ENCODE measurements at places on chromosomes 12 and 14.

- peak; percentile 70 for DNase-seq
Measured at GRCh38 chr12:122951406-122951805, 14.9 kb downstream of the ABCB9 start.

DNA sequence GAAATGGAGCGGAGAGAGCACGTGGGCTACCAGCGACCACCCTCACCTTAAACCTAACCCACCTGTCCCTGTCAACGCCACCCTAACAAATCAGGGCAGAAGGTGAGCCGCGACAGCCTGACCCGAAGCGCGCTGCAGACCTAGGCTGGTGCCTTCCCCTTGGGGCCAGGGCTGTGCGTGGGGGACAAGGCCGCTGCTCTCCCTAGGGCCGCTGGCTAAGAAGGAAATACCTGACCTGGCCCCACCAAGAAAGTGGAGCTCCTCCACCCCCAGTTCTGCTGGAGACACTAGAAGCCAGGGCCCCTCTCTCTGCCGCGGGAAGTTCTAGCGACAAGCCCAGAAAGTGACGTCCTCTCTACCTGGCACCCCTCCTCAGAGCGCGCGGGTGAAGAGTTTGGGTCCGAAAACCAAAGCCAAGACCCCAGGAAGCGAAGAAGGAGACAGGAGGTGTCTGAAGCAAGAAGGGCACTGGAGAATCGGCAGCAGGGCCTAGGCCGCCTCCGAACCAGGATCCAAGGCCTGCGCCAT is 7.5 kb downstream of the SIX1 start:
- no peak for DNase-seq

DNA sequence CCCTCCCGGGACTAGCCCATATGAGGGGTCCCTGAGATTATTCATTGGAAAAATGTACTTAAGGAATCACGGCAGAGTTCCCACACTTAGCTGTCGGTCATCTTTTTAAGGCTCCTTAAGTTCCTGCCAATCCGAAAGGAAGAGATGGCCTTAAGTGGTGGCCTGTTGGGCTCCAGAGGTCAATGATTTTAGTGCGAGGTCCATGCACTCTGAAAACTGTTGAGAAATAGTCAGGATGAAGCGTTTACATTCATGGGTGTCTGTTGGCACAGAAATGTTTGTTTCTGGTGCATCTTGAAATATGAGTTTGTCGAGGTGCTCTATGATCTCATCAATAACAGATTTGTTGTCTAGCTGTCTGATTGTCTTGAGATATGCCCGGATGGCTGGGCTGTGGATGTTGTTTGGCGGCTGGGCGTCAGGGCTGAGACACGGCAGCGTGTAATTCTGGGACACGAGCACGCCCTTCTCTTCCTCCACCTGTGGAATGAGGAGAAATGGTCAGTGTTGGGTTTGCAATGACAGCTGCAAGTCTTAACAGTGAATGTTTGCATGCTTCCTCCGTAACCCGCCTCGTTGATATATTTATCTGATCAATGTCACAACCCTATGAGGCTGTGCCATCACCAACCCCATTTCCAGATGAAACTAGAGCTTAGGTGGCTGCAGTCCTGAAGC is 1.6 kb downstream of the IL31 start:
- no peak for DNase-seq

DNA sequence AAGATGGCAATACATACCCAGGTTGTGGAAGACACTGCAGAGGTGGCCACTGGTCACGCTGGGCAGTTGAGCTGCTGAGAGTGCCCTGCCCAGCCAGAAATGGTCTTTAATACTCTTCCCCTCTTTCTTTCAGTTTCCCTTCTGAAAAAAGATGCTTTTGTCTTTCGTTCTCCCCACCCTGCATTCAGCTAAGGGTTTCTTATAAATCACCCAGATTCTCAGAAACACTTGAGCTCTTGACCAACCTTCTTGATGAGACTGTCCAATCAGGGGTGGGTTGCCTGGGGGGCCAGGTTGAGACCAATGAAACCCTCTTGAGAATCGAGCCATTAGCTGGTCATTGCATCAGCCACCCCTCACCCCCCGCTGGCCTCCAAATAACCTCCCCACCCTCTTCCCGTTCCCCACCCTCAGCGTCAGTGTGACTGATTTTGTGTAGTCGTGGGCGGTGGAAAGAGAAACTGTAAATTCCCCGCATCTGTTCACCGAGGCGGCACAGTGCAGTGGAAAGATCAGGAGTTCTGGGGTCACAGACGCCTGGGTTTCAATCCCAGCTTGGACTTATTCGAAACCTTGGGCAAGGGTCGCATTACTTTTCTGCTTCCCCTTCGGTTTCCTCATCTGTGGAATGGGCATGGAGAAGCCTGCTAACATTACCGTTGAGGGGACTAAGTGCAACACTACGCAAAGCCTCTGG is 52.3 kb downstream of the SLC25A47 start:
- DNase-seq, result peak; percentile 80

DNA sequence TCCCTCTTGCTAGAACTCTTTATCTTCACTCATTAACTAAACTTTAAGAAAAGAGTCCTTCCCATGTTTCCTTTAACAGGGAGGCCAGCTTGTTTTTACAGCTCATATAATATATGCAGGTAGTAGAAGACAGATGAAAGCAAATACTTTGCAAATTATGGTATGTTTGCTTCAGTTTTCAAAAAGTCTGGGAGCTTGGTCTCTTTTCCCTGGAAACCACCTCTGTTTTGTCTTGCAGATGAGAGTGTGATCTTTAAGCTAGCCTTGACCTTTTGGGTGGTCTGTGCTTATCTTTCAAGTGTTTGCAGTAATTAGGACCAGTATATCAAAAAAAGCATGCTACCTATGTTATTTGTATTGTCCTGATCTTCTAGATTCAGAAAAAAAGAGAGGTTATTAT is 62.7 kb downstream of the ERC1 start:
- no peak for DNase-seq
